ENCODE measurements at places on chromosomes 6 and 20.

GRCh38 chr6:170438402-170438753 lies 114.7 kb downstream of the PSMB1 start:
- peak; percentile 100 for DNase-seq

DNA sequence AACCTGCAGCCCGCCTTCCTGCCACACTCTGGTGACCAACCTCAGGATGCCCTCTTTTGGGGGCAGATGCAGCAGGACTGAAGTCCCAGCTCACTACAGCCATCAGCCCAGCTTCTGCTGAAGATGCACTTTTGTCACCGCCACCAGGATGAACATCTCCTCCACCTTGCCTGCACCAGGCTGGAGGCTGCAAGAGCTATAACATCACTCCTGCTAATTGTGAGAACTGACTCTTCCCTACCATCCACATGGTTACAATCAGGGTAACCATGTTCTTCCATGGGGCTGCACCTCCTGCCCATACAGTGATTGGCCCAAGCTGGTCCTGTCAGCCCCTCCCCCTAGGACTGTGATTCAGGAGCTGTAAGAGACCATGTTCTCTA lies 2.0 kb upstream of the ACTL10 start:
- DNase-seq = no peak

DNA sequence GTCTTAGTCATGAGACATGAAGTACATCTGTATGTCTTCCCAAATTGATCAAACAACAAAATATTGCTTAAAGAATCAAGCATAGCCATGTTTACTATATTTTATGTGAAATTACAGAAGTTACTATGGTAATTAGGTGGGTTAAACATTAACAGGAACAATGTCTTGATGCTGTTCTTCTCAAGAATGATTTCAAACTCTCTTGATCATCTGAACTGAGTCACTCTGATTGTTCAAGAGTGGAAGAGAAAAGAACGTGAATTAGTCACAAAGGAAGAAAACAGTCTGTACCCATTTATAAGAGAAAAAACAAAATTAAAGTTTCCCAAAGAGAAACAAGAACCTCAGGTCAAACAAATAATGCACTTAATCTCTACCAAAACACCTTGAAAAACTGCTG lies 62.2 kb upstream of the NUP153 start:
- DNase-seq = no peak

- no peak for DNase-seq
Observed at GRCh38 chr6:105769197-105769596, 316.9 kb upstream of the PRDM1 start.

GRCh38 chr20:23435626-23436539 lies 3.6 kb upstream of the CSTL1 start:
- no peak for DNase-seq

Data from stromal cell of bone marrow (primary cell).